ENCODE measurements at places on chromosomes 5 and 9. TPM values are rescaled to one million over a fixed set of nuclear protein-coding genes. Genes with fewer than 3 reads are reported as not detected.
A peak's percentile ranks its signal among the peaks of the same experiment; 100 is the strongest.

Gene MLANA
- not detected for polyA plus RNA-seq

GRCh38 chr5:125257057-125257972, 510.9 kb upstream of the ZNF608 start:
- no peaks in the 10 kb centered on the region for H3K36me3 ChIP-seq
- no peaks in the 10 kb centered on the region for H3K27me3 ChIP-seq
- no peak overlapping the region for H3K27ac ChIP-seq
- DNase-seq: no peak
- H3K4me1 ChIP-seq: no peaks in the 10 kb centered on the region

DNA sequence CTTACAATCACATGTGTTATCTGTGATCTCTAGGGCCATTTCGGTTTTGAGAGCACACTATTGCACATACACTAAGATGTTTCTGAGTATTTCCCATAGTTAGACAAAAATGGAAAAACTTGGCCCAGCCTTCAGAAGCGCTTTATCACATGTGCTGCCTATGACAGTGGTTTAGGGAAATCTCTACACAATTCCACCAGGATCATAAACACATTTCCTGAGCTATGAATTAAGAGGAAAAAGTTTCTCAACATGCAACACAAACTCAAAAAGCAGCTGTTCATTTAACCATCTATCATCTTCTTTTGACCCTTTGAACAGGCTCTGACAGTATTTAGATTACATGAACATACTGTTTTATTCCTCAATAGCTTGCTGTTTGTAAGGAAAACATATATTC, 15.1 kb downstream of the FGF1 start:
- no peak overlapping the region for H3K4me3 ChIP-seq
- no peak overlapping the region for H3K27ac ChIP-seq
- DNase-seq: peak; percentile 78
- peaks cover 3% of the 10 kb centered on the region for H3K4me1 ChIP-seq

GRCh38 chr5:1536322-1536845, 12.6 kb upstream of the LPCAT1 start:
- no peaks in the 10 kb centered on the region for H3K36me3 ChIP-seq
- H3K27ac ChIP-seq: no peak overlapping the region
- no peaks in the 10 kb centered on the region for H3K27me3 ChIP-seq
- DNase-seq: no peak

Gene SLC36A2
- polyA plus RNA-seq: 46.2 TPM

DNA sequence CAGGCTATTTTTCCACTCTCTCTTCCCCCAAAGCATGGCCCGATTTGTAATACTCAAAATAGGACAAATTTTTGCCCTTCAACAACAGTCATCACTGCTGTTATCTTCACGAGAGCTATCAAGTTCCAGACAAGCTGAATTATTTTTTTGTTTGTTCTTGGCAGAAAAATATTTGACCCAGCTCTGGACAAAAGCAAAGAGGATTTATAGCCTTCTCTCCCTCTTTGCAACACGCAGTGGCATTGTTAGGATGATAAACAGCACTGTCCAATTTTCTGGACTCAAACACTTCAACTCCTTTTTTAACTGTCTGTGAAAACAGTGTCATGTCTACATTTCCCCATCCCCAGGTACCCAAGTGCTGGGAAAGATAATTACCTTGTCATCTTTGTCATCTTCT, 160.3 kb downstream of the SLF1 start:
- H3K36me3 ChIP-seq: no peaks in the 10 kb centered on the region
- H3K4me1 ChIP-seq: no peaks in the 10 kb centered on the region
- no peak overlapping the region for H3K27ac ChIP-seq
- H3K4me3 ChIP-seq: no peak overlapping the region
- DNase-seq: no peak

DNA sequence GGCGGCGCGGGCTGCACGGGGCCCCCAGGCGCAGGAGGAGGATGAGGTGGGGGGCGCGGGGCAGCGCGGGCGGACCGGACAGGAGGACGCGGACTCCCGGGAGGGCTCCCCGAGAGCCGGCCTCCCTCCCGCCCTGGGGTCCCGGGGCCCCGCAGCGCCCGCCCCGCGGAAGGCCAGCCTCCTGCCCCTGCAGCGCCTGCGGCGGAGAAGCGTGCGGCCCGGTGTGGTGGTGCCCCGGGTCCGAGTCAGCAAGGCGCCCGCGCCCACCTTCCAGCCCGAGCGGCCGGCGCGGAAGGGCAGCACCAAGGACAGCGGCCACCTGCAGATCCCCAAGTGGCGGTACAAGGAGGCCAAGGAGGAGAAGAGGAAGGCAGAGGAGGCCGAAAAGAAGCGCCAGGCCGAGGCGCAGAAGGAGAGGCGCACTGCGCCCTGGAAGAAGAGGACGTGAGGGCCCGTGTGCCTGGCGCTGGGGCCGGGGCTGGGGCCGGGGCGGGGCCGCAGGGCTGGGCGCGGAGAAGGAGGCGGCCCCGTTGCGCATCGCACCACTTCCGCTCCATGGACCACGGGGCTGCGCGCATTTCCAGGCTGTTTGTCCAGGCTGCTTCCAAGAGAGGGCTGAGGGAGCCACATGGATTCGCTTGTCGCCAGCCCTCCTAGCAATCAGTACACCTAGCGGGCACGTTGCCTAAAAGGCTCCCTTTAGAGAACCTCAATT, 86.0 kb downstream of the ANKRD33B start:
- no peak overlapping the region for H3K4me3 ChIP-seq
- no peaks in the 10 kb centered on the region for H3K4me1 ChIP-seq
- peaks cover 6% of the 10 kb centered on the region for H3K36me3 ChIP-seq

Gene C1QTNF2
- polyA plus RNA-seq: 1.4 TPM

Gene IFNA21
- not detected for polyA plus RNA-seq

Gene GZMA
- 2.2 TPM for polyA plus RNA-seq

- no peaks in the 10 kb centered on the region for H3K4me1 ChIP-seq
- no peaks in the 10 kb centered on the region for H3K27me3 ChIP-seq
- no peak overlapping the region for H3K4me3 ChIP-seq
- no peak for DNase-seq
- no peak overlapping the region for H3K27ac ChIP-seq
- no peaks in the 10 kb centered on the region for H3K36me3 ChIP-seq
Observed at GRCh38 chr9:13719981-13720676, 440.6 kb upstream of the MPDZ start.

DNA sequence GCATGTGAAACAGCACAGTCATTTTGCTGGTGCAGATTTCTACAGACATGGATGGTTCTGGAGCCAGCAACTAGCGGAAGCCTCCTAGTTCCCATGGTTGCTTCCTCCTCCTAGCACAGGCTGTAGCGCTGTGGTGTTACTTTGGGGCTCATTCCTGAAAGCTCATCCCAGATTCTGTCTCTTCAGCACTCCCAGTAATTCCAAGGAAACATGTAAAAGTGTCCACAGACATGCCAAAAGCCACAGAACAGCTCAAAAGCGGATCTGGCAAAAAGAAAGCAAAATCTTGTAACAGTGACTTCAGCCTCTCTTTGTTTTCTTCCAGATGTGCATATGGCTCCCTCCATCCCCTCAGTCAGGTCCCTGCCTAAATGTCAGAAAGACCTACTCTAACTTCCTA, 144.1 kb downstream of the CEP120 start:
- H3K4me1 ChIP-seq: no peaks in the 10 kb centered on the region
- H3K4me3 ChIP-seq: no peak overlapping the region
- DNase-seq: no peak
- H3K27ac ChIP-seq: no peak overlapping the region
- no peaks in the 10 kb centered on the region for H3K27me3 ChIP-seq

- H3K4me3 ChIP-seq: no peak overlapping the region
- H3K36me3 ChIP-seq: no peaks in the 10 kb centered on the region
- no peaks in the 10 kb centered on the region for H3K4me1 ChIP-seq
- no peak overlapping the region for H3K27ac ChIP-seq
- DNase-seq: no peak
Observed at GRCh38 chr5:180755601-180756000, 15.7 kb upstream of the OR2Y1 start.

Gene CD72
- 2.3 TPM for polyA plus RNA-seq

Gene HEMGN
- not detected for polyA plus RNA-seq

- no peaks in the 10 kb centered on the region for H3K36me3 ChIP-seq
- H3K27me3 ChIP-seq: no peaks in the 10 kb centered on the region
- H3K27ac ChIP-seq: no peak overlapping the region
- H3K4me1 ChIP-seq: peaks cover 19% of the 10 kb centered on the region
- H3K4me3 ChIP-seq: no peak overlapping the region
Observed at GRCh38 chr5:54275361-54275760, 35.0 kb downstream of the ARL15 start.

- no peak overlapping the region for H3K27ac ChIP-seq
- no peaks in the 10 kb centered on the region for H3K36me3 ChIP-seq
- H3K4me3 ChIP-seq: no peak overlapping the region
- no peaks in the 10 kb centered on the region for H3K4me1 ChIP-seq
- no peak for DNase-seq
Observed at GRCh38 chr5:542319-543311, 18.4 kb upstream of the SLC9A3 start.

DNA sequence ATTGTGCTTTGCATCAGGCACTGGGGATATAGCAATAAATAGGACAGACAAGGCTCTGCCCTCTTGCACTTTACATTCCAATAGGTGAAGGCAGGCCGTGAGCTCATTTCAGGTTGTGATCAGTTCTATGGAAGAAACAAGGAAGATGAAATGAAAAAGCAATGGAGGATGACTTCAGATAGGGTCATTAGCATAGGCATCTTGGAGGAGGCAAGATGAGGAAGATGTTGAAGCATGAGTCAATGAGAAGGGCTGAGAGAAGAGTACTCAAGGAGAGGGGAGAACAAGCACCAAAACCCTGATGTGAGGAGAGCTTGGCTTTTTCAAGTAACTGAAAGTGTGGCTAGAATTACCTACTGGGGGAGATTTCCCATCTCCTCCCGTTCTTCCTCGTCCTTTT, 5.0 kb upstream of the SPARC start:
- H3K36me3 ChIP-seq: no peaks in the 10 kb centered on the region
- no peak overlapping the region for H3K4me3 ChIP-seq
- no peaks in the 10 kb centered on the region for H3K27me3 ChIP-seq
- H3K27ac ChIP-seq: no peak overlapping the region

DNA sequence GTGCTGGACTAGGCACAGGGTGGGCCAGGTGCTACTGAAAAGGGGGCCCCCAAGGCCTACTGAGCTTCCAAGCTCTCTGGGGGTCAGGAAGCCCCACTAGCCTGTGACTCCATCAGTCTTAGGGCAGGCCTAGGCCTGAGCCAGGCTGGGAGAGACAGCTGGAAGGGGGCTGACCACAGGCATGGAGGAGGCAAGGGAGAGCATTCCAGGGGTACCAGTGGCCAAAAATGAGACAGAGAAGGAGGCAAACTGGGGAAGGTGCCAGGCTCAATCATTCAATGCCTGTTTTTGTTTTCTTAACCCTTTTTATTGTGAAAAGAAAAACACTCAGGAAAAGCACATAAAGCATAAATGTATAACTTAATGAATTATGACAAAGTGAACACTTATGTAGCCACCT, 26.2 kb upstream of the TCF7 start:
- no peak overlapping the region for H3K4me3 ChIP-seq
- no peak for DNase-seq
- no peaks in the 10 kb centered on the region for H3K27me3 ChIP-seq
- H3K4me1 ChIP-seq: no peaks in the 10 kb centered on the region
- no peak overlapping the region for H3K27ac ChIP-seq
- no peaks in the 10 kb centered on the region for H3K36me3 ChIP-seq

- H3K36me3 ChIP-seq: no peaks in the 10 kb centered on the region
- H3K27ac ChIP-seq: no peak overlapping the region
- H3K4me1 ChIP-seq: no peaks in the 10 kb centered on the region
- no peak for DNase-seq
- H3K27me3 ChIP-seq: no peaks in the 10 kb centered on the region
Observed at GRCh38 chr5:124000538-124000937, 488.6 kb downstream of the CSNK1G3 start.

- H3K4me1 ChIP-seq: no peaks in the 10 kb centered on the region
- H3K4me3 ChIP-seq: no peak overlapping the region
- H3K36me3 ChIP-seq: no peaks in the 10 kb centered on the region
- no peak overlapping the region for H3K27ac ChIP-seq
- H3K27me3 ChIP-seq: no peaks in the 10 kb centered on the region
Observed at GRCh38 chr9:134960701-134961181, 43.0 kb upstream of the FCN1 start.

- H3K36me3 ChIP-seq: no peaks in the 10 kb centered on the region
- no peaks in the 10 kb centered on the region for H3K4me1 ChIP-seq
- H3K27ac ChIP-seq: no peak overlapping the region
- DNase-seq: no peak
- H3K4me3 ChIP-seq: no peak overlapping the region
Observed at GRCh38 chr9:84061613-84062193, 81.1 kb downstream of the RMI1 start.

DNA sequence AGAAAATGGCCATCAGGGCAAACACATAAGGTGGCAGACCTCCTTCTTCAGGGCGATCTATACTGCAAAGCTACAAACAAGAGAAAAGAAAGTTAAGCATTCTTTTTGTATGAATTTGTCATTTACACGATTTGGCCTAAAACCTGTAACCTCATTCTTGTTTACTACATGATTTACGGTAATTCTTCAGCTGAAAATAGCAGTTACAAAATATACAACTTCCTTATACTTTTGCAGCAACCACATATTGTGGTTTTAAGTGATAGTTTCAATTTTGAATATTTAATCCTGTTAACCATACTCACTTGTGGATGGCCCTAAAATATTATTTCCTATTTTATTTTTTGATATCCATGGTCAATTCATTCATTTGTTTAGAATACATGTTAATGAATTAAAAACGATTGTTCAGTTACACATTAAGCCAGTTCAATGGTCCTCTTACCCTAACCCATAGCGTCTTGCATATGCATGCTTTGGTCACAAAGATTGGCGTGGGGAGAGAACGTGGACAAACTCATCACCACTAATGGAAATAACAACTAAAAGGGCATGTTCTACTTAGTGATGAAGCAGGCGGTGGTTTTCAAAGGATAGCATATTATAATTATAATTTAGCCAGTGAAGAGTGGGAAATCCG, 16.6 kb downstream of the TUT7 start:
- no peak overlapping the region for H3K27ac ChIP-seq
- H3K36me3 ChIP-seq: peaks cover 33% of the 10 kb centered on the region
- no peaks in the 10 kb centered on the region for H3K4me1 ChIP-seq
- DNase-seq: no peak
- H3K27me3 ChIP-seq: no peaks in the 10 kb centered on the region
- H3K4me3 ChIP-seq: no peak overlapping the region

DNA sequence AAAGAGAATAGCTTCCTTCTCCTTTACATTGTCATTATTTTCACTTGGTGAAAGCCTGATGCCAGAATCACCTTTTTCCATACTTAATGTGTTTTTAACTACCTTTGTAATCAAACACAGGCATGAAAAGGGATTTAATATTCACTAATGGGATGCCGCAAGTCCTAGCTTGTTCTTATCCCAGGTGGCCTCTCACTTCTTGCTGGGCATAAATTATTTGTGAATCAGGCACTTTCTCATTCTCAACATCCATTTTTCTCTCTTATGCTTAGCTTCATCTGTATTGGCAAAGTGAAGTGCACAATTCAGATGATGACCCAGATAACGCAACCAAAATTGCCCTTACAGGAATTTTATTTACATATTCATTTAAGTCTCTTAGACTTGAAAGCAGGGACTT, 10.9 kb downstream of the ACTL7B start:
- no peak overlapping the region for H3K27ac ChIP-seq
- no peaks in the 10 kb centered on the region for H3K36me3 ChIP-seq
- no peaks in the 10 kb centered on the region for H3K27me3 ChIP-seq

Gene LHX3
- polyA plus RNA-seq: not detected

Gene OSMR
- 12.9 TPM for polyA plus RNA-seq

GRCh38 chr5:140357726-140358093, 2.3 kb upstream of the SLC4A9 start:
- no peaks in the 10 kb centered on the region for H3K4me1 ChIP-seq
- H3K27me3 ChIP-seq: no peaks in the 10 kb centered on the region
- no peaks in the 10 kb centered on the region for H3K36me3 ChIP-seq
- H3K27ac ChIP-seq: no peak overlapping the region

GRCh38 chr5:115423541-115423940, 121.0 kb downstream of the FEM1C start:
- H3K36me3 ChIP-seq: no peaks in the 10 kb centered on the region
- no peak overlapping the region for H3K4me3 ChIP-seq
- no peaks in the 10 kb centered on the region for H3K4me1 ChIP-seq
- H3K27ac ChIP-seq: no peak overlapping the region
- no peak for DNase-seq
- H3K27me3 ChIP-seq: no peaks in the 10 kb centered on the region
